Cardiac muscle cell (in vitro differentiated cells and primary cell): ENCODE measurements at places on chromosomes 1 and 21. TPM values are rescaled to one million over a fixed set of nuclear protein-coding genes. Genes with fewer than 3 reads are reported as not detected.

The LCE2B gene
- polyA plus RNA-seq, result not detected in 2 replicates

The ICOSLG gene
- 0.30 TPM in 1 of 2 replicates, not detected in the other for polyA plus RNA-seq

The DESI2 gene
- 32.7 and 33.0 TPM in 2 replicates for polyA plus RNA-seq

The AMPD1 gene
- not detected in 2 replicates for polyA plus RNA-seq

The HJV gene
- not detected in 2 replicates for polyA plus RNA-seq
